ENCODE measurements at places on chromosomes 1 and 21. TPM values are rescaled to one million over a fixed set of nuclear protein-coding genes. Genes with fewer than 3 reads are reported as not detected.

DNA sequence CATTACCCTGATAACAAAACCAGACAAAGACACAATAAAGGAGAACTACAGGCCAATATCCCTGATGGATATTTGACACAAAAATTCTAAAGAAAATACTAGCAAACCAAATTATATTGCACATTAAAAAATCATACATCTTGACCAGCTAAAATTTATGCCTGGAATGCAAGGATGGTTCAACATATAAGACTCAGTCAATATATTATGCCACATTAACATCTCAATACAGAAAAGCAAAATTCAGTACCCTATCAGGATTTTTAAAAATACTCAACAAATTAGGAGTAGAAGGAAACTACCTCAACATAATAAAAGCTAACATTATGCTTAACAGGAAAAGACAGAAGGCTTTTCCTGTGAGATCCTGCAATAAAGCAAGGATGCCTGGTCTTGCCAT lies 177.1 kb downstream of the MAGI3 start:
- DNase-seq: no peak

DNA sequence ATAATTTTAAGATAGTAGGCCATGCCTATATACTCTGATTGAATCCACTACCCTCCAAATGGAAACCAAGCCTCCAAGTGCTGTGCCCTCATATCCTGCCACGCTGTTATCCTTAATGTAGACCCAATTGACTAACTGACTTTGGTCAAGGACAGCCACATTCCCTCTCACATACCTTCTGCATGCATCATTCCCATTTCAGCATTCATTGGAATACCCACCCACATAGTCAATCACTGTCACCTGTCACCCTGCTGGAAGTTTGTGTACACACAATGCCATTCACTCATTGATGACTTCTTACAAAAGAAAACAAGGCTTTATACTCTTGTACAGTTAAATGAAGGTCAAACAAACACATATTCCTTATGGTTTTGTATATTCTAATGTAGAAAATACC lies 221.1 kb upstream of the PBX1 start:
- peak; percentile 55 for DNase-seq

GRCh38 chr1:173341307-173341706 lies 134.2 kb upstream of the TNFSF4 start:
- DNase-seq: peak; percentile 83

The CDC42BPA gene
- 27.7 TPM for total RNA-seq

The GABPB2 gene
- total RNA-seq: 3.5 TPM

The PGBD5 gene
- total RNA-seq: 3.6 TPM

All from Daoy (cell line).